ENCODE measurements at places on chromosomes 7 and 10.

DNA sequence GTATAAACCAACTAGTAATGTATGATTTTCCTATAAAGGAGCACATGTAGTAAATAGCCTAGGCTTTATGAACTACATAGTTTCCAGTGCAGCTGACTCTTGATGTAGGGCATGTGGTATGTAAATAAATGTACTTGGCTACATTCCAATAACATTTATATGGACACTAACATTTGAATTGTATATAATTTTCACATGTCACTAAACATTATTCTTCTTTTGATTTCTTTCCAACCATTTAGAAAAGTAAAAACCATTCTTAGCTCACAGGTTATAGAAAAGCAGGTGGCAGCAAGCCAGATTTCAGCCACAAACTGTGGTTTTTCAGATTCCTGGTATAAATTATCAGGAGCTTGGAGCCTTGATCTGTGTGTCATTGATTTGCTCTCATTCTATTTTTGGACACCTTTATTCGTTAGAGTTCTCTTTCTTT, 1182.0 kb downstream of the CNTNAP2 start:
- DNase-seq, result no peak

DNA sequence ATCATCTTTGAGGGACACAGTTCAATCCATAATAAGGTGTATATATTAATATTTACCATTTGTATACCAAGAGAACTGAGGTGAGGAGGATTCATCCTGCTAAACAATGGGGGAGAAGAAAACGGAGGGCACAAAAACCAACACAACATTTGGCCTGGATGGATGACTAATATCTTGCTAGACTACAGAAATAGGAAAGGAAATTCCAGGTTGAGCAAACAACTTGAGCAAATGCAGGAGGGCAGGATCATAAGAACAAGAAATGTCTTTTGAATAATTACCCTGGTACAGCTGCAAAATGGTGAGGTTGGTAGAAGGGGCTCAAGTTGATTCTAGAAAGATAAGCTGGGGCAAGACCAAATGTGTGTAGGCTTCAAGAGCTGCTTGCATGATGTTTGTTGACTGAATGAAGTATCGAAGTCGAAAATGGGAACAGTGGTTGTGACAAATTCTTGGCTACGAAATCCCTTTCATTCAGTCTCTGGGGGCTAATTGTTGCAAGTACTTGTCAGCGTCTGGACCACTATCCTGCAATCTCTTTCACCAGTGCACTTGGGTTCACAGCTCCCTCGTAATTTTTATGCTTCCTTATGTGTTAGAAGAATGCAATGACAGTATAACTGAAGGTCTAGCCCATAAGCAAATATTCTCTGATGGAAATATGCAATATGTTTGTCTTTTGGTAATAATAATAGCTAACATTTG, 176.2 kb downstream of the PTEN start:
- DNase-seq, result no peak

GRCh38 chr7:159201722-159202330, 57.2 kb upstream of the VIPR2 start:
- no peak for DNase-seq

DNA sequence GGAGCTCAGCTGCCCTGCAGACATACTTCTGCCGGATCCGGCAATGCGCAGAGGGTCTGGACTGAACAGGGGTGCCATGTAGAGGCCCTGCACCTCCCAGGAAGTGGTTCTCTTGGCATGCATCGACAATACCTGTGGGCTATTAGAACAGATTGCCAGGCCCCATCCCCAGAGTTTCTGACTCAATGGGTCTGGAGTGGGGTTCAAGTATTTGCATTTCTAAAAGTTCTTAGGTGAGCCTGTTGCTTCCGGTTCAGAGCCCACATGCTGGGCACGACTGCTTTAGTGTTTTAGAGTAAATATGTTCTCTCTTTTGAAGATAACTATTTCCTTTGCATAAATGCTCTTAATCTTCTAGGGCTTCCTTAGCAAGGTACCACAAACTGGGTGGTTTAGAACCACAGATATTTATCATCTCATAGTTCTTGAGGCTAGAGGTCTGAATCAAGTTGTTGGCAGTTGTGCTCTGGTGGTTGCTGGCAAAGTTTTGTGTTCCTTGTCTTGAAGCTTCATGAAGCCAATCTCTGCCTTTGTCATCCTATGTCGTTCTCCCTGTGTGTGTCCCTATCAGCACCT, 435.5 kb downstream of the TCERG1L start:
- no peak for DNase-seq

DNA sequence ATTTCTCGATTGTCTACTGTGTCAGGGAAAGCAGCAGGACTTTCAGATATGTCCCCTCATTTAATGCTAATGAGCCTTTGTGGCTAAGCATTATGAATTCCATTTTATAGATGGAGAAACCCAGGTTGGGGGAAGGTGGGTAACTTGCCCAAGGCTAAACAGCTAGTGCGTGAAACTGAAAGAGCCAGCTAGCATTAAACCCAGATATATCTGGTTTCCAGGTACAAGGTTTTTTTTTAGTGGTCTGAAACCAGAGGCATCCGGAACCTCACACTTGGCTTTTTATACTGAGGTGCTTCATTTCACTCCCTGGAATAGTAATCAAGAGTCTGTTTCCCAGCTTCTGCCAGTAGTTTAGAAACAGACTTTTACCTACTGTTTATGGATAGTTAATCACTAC, 694.8 kb downstream of the PHTF2 start:
- DNase-seq, result no peak

DNA sequence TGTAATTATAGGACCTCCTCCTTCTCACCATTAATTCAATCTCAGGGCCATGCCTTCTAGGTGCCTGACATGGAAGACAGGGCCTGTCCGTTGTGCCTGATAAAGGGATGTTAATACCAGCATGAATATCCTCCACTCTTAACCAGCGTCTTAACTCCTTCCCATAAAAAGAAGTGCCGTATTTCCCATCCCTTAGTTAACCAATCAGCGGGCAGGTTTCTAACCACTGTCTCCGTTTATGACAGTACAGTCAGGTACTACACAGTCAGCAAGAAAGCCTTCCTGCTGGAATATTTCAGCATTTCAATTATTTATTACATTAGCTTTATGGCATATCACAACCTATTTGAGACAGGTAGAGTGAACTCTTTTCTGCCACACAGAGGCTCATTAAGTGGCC, 308.6 kb upstream of the FZD8 start:
- no peak for DNase-seq

DNA sequence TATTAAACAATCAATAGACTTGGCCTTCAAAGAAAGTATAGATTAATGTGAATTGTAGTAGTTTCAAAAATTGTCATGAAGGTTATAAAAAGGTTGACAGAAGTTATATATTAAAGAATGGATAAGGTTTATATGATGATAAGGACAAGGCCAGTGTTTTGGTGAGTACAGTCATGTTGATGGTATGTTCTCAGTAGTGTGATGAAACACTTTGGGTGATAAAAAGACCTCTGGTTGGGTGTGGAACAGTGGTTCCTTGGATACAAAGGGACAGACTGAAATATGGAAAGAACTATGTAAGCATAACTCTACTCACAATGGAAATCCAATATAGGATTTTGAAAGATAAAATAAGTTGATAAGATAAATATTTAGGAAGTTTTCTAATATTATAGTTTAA, 866.3 kb downstream of the ANKRD7 start:
- no peak for DNase-seq

GRCh38 chr10:103548006-103548405, 54.5 kb downstream of the NEURL1 start:
- no peak for DNase-seq

DNA sequence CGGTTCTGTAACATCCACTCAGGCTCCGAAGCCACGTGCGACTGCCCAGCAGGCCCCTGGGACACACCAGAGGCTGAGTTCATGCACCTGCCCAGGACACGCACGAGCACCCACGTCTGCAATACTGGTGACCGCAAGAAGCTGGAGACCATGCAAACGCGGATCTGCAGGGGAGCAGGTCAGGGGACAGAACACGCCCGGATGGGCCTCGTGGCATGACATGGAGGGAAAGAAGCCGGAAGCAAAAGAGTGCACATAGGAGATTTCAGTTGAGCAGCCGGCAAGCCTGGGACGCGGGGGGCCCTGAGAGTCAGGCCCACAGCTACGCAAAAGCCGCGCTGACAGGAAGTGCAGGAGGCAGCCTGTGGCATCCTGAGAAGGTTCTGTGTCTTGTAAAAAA, 73.7 kb downstream of the FOXL3 start:
- no peak for DNase-seq

- no peak for DNase-seq
Measured at GRCh38 chr10:30384701-30385201, 35.7 kb upstream of the MTPAP start.

DNA sequence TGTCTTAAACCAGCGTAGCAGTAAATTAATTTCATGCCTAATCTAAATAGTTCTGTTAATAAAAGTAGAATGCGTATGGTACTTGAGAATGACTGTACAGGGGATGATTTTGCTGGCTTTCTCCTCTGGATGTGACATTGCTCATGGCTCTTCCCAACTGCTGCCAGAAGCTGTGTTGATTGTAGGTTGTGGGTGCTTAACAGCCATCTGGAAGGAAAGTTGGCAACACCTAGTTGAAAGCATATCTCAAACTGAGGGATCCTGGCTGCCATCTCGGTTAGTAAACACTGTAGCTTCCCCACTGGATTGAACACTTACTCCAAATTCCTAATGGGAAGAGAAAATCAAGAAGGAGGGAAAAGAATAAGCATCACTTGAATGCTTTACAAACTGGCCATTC, 130.9 kb downstream of the NXPH1 start:
- DNase-seq, result no peak

GRCh38 chr10:22315455-22316285, 518 bp upstream of the COMMD3 start:
- DNase-seq, result no peak

GRCh38 chr7:47574482-47575329, 7.2 kb downstream of the TNS3 start:
- DNase-seq, result no peak

DNA sequence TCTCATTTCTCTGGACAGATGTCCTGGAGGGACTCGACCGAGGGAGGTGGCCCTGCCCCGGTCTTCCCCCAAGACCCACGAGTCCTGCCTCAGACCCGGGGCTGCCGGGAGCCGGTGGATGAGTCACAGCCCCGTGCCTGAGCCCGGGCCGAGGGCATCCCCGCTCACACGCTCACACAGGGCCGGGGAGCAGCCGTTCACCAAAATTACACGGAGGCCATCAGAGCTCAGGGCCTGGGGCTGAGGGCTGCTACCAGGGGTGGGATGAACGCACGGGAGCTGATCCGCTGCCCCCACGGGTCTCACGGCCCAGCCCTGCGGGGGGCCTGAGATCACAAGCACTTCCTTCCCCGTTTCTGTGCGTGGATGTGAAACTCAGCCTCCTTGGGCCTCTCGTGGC, 17.5 kb downstream of the FAM20C start:
- DNase-seq, result no peak

GRCh38 chr10:44569193-44570091, 184.5 kb upstream of the CXCL12 start:
- DNase-seq, result no peak

DNA sequence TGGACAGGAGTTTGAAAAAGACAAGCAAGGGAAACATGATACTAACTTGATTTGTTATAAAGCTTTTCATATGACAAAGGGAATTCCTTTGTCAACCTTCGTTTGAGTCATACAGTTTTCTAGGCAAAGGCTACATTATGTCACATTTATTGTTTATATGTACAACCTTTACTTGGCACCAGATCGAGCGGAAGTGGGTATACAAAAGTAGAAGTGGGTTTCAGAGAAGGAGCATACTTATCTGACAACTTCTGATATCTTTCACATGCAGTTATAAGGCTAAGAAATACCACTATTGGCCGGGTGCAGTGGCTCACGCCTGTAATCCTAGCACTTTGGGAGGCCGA, 11.0 kb downstream of the STMP1 start:
- no peak for DNase-seq

DNA sequence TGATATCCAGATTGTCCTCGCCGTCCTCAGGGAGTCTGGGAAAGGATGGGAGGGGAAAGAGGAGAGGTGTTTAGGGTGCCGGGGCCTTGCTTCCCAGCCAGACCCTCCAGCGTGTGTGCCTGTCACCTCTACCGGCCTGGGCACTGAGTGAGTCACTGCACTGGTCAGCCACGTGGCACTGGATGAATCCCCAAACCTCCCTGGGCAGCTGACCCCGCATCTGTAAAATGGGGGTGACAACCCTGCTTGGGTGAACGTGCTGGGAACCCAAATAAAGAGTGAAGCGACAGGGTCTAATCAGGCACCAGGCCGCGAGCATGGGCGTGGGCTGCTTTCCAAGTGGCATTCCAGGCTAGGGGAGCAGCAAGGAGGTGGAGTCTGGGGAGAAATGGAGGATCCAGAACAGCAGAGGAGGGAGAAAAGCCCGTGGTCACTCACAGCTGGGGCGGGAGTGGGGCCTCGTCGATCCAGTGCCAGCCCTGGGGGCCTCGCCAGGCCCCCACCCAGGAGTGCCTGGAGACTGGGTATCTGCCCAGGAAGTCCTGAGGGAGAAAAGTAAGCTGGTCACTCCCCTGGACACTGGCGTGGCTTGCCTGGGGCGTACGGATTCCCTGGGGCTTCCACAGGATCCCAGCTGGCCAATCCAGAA, 29.7 kb downstream of the KLRG2 start:
- no peak for DNase-seq

GRCh38 chr10:70604106-70604505, 1.6 kb upstream of the PRF1 start:
- DNase-seq, result no peak

GRCh38 chr7:76054123-76055120, 6.5 kb downstream of the MDH2 start:
- DNase-seq, result no peak

DNA sequence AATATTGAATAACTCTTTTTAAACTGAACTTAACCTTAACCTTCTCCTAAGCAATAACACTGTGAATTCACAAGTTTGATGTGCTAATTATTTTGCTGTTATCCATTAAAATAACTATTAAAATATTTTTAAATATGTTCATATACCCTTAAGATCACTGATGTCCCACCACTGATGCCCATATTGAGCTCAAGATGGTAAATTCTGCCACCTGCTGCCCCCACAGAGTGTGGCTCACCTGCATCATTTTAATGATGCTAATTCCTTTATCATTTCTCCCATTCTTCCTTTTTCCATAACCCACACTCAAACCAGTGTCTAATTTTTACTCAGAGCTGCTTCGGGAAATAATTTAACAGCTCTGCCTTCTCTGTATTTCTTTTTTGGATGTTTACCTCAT, 82.3 kb upstream of the ARID5B start:
- no peak for DNase-seq

All from LNCaP clone FGC (cell line).